CD4-positive, CD25-positive, alpha-beta regulatory T cell (primary cell): ENCODE measurements at places on chromosomes 2 and 18. TPM values are rescaled to one million over a fixed set of nuclear protein-coding genes. Genes with fewer than 3 reads are reported as not detected.

GRCh38 chr2:133377021-133377481, 191.2 kb downstream of the NCKAP5 start:
- DNase-seq, result no peak

DNA sequence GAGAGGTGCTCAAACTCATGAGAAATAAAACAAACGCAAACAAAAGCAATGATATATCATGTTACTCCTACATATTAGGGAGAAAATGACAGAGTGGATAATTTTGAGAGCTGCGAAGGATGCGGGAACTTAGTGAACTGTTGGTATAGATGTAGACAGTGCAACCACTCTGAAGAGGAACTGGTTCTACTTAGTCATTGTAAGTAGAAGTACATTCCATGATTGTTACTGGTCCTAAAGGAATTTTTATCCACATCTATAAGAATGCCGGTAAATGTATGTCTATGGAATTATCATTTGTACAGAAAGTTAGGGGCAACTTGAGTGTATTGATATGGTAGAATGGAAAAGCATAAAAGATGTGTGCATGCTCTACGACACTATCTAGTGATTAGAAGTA, 1238.4 kb downstream of the LRP1B start:
- no peak for DNase-seq

DNA sequence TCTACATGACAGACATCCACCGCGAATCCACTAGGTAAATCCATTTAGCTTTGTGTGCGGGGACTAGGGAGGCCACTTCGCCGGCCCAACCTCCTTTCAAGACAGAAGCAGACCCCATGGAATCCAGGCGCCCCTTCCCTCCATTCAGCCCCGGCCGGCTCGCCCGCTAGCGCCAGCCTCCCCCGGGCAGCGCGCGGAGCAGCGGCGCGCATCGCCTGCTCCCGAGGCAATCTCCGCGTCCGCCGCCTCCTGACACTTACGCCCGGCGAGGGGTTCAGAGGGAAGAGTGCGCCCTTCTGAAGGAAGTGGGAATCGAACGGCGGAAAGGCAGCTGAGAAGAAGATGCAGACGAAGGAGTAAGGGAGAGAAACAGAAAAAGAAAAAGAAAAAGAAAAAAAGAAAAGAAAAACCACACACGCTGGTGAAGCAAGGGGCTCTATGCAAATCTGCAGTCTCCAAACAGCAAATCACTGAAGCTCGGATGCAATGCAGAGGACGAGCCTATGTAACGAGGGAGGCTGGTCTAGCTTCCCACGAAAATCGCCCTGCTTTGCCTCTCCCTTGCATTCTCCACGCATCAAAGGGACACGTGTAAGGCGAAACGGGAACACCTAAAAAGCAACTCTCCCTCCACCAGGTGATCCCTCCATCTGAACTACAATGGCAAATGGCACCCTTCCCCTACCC, 684.4 kb downstream of the NRXN1 start:
- DNase-seq, result no peak

DNA sequence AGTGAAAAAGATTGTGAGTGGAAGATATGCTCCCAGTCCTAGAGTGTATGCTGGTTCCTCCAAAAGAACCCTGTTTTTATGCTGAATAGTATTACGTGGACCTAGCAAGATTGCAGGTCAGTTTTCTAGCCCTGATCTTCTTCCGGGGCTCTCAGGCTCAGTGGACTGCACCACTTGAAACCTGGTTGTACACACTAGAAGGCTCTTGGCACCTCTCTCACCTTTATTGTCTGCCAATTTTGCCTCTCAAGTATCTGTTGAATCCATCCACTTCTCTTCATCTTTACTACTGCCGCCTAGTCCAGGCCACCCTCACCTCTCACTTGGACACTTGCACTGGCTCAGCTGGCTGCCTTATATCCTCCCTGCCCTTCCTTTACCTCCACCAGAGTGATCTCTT, 16.8 kb downstream of the TTC39C start:
- DNase-seq, result no peak

DNAJC5G gene
- total RNA-seq, result not detected

DNA sequence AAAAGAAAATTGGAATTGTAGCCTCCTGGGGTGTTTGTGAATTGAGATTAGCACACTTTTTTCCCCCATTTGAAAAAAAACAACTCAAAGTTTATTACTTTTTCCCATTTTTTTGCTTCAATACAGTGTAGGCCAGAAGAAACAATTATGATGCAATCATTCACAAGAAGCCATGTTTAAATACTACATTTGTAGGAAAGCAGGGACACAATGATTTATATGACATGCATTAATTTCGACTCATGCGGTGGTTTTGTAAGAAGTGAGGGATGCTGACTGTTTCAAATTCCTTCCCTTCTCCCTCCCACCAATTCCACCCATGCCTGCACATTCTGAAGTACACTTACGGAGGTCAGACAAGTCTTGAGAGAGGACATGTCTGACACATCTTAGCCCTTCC, 774.2 kb upstream of the FSHR start:
- DNase-seq, result no peak
